Activated naive CD4-positive, alpha-beta T cell treated with anti-CD3 and anti-CD28 coated beads, Interleukin-2, amount 50 U/mL, for 16 hours (primary cell): ENCODE measurements at places on chromosomes 6 and 20.

- DNase-seq = no peak
Measured at GRCh38 chr6:74607934-74608333, 597.9 kb downstream of the COL12A1 start.

DNA sequence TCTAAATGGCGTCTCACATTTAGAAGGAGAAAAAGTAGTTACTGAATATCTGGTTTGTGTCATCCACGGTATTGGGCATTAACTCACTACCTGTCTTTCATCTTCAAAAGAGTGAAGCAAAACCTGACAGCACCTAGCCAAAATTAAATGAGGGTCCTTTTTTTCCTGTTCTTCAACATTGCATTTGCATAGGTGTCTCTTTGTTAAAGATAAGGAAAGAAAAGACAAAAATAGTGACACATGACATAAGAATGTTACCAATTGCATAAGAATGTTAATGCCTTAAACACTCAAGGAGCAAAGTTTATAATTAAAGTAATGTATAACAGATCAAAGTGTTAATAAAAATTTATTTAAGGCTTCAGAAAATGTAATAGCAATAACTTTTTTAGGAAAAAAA, 61.4 kb upstream of the MANEA start:
- no peak for DNase-seq

DNA sequence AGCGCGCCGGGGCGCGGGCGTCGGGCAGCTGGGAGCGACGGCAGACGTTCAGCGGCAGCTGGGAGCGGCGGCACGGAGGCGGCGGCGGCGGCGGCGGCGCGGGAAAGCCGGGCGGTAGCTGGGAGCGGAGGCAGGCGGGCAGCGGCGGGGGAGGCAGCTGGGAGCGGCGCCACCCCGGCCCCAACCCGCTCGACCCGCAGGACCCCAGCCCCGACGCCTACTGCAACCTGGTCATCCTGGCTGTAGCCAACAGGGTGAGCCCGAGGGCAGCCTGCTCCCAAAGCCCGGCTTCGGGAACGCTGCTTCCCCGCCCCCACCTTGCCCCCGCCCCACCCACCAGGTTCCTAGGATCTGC, 8.9 kb downstream of the CCM2L start:
- DNase-seq = peak; percentile 15

GRCh38 chr6:30231067-30231466, 17.9 kb upstream of the TRIM26 start:
- no peak for DNase-seq

- no peak for DNase-seq
Measured at GRCh38 chr6:111269401-111269970, 182.2 kb downstream of the SLC16A10 start.

DNA sequence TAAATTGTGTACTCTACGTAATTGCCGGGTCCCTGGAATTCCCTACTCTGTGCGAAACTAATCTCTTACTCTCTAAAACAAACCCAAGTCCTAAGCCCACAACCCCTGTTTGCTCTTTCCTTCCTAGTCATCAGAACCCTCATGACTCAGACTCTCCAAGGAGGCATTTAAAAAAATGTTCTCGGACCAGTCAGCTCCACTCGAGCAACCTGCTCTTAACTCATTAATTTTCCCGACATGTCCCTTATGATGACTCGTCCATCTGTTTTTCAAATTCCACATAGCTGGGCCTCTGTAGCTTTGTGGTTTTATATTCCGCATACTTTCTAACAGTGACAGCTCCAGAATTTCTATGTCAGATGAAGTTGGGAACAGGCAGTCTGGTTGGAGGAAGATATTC, 2.6 kb upstream of the MUC22 start:
- DNase-seq = no peak

DNA sequence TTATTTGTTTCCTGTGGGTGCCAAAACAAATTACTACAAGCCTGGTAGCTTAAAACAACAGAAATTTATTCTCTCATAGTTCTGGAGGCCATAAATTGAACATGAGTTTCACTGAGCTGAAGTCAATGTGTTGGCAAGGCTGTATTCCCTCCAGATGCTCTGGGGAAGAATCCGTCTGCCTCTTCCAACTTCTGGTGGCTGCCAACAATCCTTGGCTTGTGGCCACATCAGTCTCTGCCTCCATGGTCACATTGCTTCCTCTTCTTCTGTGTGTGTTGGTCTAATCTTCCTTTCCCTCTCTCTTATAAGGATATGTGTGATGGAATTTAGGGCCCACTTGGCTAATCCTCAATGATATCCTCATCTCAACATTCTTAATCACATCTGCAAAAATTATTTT, 92.8 kb upstream of the EPB41L1 start:
- no peak for DNase-seq

GRCh38 chr20:46137816-46138215, 19.7 kb downstream of the CD40 start:
- DNase-seq = no peak

DNA sequence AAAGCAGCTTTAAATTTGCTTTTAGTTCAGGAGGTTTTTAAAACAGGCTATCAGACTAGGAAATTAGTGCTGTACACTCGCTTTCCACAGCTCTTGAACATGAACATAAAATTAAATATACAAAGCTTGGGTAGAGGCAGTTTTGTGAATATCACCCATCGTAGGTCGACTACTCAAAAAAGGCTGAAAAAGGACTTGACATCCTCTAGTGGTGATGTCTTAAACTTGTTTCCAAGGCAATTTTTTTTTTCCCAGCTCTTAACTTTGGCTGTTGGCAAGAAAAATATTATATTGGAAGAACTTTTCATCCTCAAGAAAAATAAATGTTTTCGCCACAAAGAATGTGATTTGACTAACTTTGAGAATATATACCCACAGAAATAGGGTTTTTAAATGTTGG, 2.9 kb downstream of the MAP7 start:
- no peak for DNase-seq
